SW480 (cell line): ENCODE measurements at places on chromosomes 4 and X.
A peak's percentile ranks its signal among the peaks of the same experiment; 100 is the strongest.

DNA sequence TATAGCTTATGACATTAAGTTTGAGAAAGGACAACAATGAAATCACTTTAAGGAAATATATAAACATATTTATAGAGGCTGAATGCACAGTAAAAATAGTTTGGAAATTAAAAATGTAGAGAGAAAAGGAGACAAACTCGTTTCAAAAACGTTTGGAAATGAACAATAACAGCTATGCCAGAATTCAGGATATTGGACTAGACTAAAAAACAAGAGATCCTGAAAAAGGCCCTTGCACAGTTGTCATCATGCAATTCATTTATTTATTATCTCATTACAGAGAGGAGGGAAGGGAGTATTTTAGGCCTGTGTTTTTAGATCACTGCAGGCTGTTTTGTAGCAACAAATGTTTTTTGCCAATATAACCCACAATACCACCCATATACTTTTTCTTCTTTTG lies 527.2 kb downstream of the ADGRL3 start:
- no peak for DNase-seq

DNA sequence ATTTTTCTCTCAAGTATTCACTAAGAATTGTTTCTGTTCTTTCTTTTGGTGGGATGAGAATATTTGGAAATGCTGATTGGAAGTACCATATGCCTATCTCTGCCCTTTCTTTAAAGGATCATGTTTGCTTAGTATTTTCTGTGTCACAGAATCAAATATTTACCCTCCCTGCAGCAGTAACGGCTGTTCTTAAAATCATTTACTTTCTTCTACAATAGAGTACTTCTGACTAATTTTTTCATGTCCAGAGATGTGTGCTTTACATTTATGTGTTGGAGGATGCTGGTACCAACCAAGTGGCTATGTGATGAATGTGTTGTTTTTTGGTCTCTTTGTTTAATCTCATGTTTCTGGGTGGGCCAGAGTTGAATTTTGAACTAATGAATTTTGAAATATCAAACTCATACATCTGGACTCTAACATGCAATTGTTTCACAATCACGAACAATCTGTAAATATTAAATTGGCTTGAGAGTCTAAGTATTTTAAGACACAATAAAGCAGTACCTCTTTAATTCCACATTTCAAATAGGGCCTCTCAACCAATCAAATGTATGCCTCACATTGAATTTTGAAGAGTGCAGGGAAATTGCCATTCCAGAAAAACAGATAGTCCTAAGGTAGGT lies 59.4 kb upstream of the ARSJ start:
- no peak for DNase-seq

- no peak for DNase-seq
These were observed 119.4 kb downstream of the MFAP3L start for GRCh38 chr4:169906821-169907220.

DNA sequence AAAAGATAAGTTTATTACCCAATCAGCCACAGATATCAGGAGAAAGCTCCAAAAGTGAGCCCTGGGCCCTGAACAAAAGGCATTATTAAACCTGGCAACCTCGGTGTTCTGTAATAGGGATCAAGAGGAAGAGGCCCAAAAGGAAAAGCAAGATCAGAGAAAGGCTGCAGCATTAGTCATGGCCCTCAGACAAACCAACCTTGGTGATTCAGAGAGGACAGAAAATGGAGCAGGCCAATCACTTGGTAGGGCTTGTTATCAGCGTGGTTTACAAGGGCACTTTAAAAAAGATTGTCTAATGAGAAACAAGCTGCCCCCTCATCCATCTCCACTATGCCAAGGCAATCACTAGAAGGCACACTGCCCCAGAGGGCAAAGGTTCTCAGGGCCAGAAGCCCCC lies 75.7 kb downstream of the AGTR2 start:
- DNase-seq, result no peak

DNA sequence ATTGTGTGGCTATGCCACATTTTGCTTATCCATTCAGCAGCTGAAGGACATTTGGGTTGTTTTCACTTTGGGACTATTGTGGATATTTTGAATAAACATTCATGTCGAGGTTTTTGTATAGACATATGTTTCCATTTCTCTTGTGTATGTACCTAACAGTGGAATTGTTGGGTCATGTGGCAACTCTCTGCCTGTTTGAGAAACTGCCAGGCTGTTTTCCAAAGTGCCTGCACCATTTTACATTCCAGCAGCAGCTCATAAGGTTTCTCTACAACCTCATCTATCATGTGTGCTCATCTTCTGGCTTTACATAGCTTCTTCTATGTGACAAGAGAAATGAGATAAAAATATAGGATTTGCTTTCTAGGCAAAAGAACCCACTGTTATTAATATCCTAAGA lies 29.5 kb upstream of the TSPAN5 start:
- DNase-seq, result peak; percentile 6

GRCh38 chr4:104591510-104591911 lies 96.8 kb upstream of the CXXC4 start:
- no peak for DNase-seq

DNA sequence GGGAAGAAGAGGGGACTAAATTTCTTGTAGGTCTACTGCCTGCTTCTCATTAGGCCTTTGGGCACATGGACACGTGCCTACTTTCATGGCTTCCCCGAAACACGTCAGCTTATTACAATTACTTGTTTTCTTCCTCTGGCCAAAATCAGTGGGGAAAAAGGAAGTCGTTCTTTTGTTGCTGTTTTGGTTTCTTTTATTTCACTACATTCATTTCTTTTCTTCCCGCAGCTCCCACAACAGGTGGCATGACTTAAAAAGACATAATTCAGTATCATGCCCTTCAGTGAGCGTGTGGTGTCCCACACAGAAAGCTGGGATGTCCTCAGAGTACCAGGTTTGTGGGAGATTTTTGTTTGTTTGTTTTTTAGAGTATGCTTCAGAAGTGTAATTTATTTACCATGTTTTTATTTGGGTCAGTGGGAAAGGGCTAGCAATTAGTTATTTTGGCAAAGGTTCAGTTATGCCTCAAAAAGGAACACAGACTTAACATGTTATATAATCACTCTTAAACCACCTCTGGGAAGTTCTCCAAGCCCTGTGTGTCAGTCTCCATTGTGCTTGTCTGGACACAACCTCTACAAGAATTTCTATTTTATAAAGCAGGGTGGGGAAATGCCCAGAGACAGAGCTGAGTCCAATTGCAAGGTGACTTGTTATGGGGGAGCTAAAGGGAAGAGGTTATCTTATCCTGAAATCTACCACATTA lies 44.2 kb upstream of the SPRY1 start:
- peak; percentile 10 for DNase-seq

DNA sequence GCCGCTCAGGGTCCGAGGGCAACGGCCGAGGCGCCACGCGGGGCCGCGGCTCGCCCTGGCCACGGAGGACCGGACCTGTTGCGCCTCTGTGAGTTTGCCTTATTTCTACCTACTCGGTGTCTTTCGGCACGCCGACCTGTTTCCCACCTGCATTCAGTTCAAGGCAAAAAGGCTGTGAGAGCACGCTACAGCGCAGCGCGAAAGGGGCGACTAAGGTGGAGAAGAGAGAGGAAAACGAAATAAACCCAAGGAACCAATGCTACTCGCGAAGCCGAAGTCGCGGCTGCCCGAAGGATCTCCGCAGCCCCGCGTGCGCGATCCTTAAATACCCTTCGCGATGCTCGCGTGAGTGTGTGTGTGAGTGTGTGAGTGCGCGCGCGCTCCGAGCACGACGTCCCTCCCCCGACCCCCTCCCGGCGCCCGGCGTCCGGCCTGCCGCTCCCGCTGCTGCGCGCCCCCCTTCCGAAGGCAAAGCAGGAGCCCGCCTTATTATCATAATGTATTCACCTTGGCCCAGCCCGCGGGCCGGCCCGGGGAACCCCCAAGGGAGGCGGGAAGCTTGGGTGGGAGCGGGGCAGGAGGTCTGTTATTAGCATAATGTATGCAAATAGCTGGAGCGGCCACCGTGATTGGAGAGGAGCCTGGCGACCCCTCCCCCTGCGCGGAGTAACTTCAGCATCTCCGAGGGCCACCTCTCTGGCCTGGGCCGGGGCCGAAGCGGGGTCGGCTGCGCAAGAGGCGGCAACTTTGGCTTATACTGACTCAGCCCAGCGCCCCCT lies at the start of gene COL25A1:
Gene COL25A1, minus strand, starts transcription at position 298 of the 779 bp plus-strand sequence.
- DNase-seq, result no peak

DNA sequence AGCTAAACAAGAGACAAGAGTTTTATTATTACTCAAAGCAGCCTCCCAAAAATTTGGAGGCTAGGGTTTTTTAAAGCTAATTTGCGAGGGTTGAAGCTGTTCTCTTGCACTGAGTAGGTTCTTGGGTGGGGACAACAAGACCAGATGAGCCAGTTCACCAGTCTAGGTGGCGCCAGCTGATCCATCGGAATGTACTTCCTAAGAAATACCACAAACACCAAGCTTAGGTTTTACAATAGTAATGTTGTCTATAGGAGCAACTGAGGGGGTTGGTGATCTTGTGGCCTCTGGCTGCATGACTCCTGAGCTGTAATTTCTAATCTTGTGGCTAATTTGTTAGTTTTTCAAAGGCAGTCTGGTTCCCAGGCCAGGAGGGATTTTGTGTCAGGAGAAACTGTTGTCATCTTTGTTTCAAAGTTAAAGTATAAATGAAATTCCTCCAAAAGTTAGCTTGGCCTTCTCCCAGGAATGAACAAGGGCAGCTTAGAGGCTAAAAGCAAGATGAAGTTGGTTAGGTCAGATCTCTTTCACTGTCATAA lies 130.6 kb downstream of the SLC7A11 start:
- DNase-seq, result no peak

DNA sequence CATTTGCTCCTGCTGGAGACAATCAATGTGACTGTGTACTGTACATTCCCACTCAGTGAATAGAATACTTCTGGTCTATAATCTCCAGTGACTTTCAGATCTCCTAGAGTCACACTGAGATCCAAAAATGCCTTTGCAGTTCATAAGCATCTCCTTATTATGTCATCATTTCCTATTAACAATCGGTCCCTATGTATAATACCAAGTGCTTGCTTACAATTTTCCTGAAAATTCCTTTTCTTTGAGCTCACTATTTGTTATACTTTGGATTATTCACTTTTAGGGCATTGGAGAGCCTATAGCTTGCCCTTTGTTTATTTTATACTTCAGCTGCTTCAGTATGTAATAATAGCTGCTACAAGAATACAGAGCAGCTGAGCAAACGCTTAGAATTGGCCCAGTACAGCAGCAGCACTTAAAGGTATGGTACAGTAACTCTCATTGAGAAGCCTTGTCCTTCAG lies 313.0 kb downstream of the DCTD start:
- no peak for DNase-seq

- no peak for DNase-seq
These were observed 74.0 kb downstream of the MAOB start for GRCh38 chrX:43808231-43808630.

DNA sequence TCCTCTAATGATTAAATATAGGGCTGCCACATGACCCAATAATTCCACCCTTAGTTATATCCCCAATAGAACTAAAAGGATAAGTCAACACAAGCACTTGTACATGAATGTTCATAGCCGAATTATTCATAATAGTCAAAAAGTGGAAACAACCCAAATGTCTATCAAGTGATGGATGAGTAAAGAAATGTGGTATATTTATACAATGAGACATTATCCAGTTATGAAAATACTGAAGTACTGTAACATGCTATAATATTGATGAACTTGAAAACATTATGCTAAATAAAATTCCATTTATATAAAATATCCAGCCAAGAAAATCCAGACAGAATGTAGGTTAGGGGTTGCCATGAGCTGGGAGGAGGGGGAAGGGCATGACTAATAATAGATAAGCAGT lies 436.7 kb upstream of the AADAT start:
- no peak for DNase-seq

- peak; percentile 50 for DNase-seq
These were observed 20.1 kb downstream of the ACSL1 start for GRCh38 chr4:184805462-184806228.

- DNase-seq, result no peak
These were observed 988 bp upstream of the MXD4 start for GRCh38 chr4:2262944-2263250.

- DNase-seq, result no peak
These were observed 36.5 kb downstream of the SEC24D start for GRCh38 chr4:118799231-118799942.

DNA sequence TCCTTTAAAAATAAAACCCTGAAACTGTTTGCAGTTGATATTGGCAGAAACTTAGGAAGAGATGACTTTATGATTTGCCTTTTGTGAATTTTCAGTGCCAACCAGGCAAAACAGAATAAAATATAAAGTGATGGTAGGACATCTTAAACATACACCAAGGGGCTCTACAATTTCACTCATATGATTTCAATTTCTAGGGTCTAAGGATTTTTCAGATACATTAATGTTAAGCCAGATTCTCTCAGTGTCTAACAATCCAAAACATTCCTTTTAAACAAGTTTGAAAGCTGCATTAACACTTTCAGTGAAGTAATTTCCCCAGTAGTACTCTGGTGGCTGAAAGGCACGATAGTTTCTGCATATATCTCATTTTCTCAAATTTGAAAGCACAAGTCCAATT lies 1262.0 kb upstream of the ADGRL3 start:
- no peak for DNase-seq

GRCh38 chrX:72128881-72129280 lies 2.8 kb downstream of the RTL5 start:
- DNase-seq, result peak; percentile 20

DNA sequence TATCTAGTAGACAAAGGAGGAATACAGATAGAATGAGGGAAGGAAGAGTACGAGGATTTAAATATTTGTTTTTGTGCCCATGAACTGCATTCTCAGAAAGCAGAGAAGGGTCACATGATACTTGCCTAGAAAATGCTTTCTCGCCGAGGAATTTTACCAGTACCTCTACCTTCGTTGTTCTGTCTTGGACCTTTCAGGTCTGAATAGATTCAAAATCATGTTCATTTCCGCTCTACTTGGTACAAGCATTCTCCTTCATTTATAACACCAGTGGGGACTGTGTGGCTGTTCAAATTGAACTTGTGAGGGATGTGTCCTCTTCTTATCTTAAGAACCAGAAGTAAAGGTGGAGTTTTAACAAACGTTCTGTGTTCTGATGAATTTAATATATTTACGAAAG lies 1.9 kb downstream of the USP38 start:
- no peak for DNase-seq

DNA sequence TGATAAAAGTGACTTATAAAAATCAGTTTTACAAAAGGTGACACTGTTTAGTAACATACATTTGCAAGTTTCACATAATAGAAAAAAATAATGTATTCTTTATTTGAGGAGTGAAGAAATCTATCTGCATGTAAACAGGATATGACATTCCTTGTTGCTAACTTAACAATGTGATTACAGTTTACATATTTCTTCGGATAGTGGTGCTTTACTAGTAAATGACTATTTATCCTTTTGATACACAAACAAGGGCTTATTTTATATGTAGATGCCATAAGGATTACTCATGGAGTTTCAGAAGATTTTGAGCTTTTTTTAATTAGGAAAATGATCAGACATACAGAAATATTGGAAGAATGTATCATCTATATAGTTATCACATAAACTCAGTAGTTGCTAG lies 126.5 kb downstream of the SLIT2 start:
- no peak for DNase-seq
